Stimulated activated CD4-positive, alpha-beta T cell treated with anti-CD3 and anti-CD28 coated beads, Interleukin-1b, Interleukin-23, amount 100 ng/mL, for 1 hour (primary cell): ENCODE measurements at places on chromosomes 16 and 17.

DNA sequence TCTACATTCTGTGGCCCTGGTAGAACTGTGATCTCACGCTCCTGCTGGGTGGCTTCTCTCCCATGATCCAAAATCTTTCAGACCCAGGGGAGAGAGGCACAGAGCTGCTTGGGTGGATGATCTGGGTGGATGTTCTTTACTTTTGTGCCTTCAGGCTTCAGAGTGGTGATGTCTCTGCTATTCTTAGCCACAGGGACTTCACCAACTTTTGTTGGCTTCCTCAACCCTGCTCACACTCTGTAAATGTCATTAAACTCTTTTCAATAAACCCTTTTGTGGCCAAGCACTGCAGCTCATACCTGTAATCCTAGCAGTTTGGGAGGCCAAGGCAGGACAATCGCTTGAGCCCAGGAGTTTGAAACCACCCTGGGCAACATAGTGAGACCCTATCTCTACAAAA is 7.6 kb downstream of the CLEC10A start:
- DNase-seq: no peak

GRCh38 chr17:11340803-11341202 is 99.8 kb downstream of the SHISA6 start:
- no peak for DNase-seq

GRCh38 chr17:77456951-77457548 is 316.3 kb downstream of the SEC14L1 start:
- DNase-seq: no peak

- DNase-seq: no peak
Observed at GRCh38 chr17:78458736-78459335, 80.4 kb downstream of the PGS1 start.

DNA sequence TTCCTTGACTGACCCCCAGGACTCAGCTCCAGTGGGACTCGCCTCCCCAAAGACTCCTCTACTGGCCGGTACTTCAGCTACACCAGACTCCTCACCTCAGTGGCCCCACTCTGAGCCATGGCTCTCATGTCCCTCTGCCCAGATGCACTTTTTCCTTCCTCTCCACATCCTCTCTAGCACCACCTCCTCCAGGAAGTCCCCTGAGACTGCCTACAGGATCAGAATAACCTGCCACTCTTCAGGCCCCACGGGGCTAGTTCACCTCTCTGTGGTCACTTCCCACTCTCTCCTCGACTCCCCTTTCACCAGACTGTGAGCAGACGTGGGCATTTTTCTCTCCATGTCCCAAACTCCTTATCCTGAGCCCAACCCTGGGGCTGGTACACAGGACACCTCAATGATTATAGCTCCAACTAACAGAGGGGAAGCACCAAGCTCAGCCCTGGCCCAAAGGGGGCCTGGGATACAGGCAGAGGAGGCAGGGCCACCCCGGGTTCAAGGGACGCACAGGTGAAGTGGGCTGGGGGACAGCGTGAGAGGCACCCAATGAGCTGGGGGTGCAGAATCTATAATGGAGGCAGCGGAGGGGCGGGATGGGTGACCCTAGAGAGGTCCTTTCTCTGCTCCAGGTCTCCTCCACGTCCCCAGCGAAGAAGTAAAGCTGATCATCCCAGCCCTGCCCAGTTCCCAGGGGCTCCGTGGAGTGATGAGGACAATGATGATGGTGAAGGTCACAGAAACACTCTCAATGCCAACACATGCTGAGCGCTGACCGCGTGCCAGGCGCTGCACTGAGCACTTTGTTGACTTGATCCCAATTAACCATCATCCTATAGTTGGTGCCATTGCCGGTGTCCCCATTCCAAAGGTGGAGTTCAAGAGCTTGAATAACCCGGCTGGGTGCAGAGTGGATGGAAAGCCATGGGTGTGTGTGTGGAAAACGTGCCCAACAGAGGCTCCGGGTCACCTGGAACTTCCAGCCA is 3.9 kb downstream of the TRPV3 start:
- no peak for DNase-seq

DNA sequence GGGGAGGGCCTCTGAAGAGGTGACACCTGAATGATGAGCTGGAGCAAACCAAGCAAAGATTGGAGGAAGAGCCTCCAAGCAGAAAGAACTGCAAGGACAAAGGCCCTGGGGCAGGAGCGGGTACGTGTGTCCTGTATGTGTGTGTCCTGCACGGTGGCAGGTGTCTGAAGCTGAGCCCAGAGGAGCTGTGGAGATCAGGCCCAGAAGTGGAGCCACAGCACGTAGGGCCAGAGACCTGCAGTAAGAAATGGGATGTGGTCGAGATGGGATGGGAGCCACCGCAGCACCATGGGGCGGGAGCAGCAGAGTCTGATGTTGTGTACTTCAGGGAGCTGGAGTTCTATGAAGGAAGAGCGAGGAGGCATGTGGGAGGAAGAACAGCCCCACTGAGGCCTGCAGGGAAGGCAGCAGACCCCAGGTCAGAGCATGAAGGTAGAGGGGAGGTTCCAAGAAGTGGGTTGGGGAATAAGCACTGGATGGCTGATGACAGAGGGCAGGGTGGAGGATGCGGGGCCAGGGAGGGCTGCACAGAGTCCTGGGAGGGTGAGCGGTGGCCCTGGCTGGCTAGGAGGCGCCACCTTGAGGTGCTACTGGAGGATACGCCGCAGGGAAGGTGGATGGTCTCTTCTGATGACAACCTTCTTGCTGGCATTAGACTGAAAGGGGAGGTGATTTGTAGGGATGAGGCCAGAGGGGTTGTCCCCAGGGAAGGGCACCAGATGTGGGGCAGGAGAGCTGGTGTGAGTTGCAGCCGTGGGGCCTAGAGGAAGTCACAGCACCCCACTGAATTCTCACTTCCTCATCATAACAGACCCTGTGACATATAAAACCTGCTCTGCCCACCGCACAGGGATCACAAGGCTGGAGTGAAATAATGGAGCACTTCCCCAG is 10.6 kb upstream of the CETP start:
- no peak for DNase-seq

DNA sequence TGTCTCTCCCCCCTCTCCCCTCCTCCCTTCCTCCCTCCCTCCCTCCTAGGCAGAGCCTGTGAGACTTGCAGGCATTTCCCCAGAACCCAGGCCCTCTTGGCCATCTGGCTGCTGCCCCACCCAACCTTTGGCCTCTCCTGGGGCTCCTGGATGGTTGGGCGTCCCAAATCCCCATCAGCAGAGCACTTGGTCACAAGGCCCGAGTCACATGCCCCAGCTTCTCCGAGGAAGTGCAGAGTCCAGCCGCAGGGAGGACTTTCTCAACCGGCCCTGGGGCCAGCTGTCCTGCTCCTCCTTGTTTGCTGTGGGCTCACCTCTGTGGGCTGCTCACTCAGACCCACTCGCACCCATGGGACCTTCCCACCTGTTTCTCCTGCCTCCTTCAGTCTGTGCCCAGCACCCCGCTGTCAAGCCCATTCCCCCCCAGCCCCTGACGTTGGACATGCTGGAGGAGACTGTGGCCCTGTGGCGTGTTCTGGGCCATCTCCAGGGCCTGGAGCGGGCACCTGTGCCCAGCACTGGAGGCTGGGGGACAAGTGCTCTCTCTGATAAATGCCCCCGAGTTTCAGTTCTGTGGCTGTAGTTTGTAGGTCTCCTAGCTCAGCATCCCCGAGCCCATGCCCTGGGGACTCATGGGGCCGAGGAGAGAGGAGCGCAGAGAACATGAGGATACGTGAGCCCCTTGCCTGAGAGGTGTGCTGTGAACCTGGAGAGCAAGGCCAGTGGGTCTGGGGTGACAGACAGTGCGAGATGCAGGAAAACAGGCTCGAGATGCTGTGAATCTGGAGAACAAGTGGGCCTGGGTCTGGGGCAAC is 42.3 kb upstream of the ZNF750 start:
- DNase-seq: no peak

- DNase-seq: no peak
Observed at GRCh38 chr16:25570131-25570530, 121.6 kb upstream of the HS3ST4 start.
